ENCODE measurements at places on chromosomes 11 and 22.
A peak's percentile ranks its signal among the peaks of the same experiment; 100 is the strongest.

DNA sequence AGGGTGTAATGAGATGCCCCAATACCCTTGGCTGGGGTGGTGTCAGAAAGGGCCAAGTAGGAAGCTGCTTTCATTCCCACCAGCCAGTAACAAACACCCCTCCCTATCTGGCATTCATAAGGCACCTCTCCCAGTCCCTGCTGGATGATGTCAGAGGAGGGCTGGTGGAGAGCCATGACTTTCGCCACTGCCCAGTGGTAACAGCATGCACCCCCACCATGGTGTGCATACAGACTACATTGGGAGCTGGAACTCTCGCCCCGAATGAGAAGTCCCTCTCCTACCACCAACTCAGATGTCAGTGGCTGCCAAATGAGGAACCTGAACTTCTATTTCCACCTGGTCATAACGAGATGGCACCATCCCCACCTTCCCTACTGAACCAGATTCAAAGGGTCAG, 73.3 kb downstream of the SGSM3 start:
- DNase-seq, result no peak

DNA sequence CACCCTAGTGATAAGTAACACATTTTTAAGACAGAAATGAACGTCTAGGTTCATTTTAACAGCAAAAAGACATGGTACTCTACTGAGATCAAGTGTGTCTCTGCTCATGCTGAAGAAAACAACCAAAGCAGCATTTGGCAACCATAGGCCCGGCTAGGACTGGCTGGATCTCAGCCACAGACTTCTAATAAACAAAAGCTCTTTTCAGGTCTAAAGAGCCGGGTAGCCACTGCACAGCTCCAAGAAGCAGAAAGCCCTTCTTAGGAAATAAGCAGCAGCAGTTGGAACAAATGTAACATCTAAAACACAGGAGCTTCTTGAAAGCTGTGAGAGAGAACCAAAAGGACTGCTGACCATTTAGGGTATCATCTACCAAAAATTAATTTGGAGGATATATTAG, 37.6 kb downstream of the PITPNB start:
- DNase-seq, result no peak

GRCh38 chr22:37983860-37984791, at the start of gene SOX10:
TSS of gene SOX10 (minus strand) at chr22:37984555. CDS start at chr22:37983784, 771 bp downstream.
- DNase-seq, result no peak

DNA sequence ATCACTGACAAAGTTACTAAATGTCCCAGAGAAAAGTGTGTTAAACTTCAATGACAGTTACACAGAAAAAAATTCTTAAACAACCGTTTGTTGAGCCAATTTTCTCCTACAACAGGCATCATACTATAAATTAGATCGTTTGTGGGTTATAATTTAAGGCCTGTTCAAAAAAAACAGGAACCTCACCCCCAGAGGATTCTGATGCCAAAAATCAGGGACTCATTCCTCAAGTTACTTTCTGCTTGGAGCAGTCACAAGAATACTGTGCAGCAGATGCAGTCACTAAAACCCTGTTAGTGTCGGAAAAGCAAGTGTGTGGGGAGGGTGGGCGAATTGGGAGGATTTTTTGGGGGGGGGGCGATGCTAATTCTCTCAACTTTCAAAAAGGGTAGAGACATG, 657 bp downstream of the CWC15 start:
- no peak for DNase-seq

GRCh38 chr11:130070846-130071200, 1.1 kb downstream of the APLP2 start:
- DNase-seq, result no peak

- DNase-seq, result no peak
Measured at GRCh38 chr11:76193219-76193618, 13.1 kb downstream of the WNT11 start.

GRCh38 chr22:49785046-49785521, 42.6 kb downstream of the BRD1 start:
- DNase-seq, result no peak

DNA sequence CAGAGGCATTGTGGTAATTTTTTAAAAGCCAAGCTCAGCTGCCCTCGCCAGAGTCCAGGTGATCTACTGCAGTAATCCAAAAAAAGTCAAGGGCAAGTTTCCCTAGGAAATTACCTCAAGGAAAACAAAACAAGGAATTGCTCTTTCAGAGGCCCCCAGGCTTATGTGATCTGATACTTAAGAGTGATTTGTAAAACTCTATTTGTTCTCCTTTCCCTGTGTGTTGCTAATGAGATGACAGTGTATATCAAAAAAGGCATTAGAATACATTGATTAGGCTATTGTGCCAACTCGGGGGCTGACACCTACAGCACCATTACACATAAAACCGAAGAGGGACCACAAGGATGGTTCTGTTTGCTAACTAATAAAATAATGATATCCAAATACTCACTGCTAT, 44.5 kb upstream of the CHRM4 start:
- DNase-seq, result no peak

GRCh38 chr22:28998681-28999080, 63.0 kb downstream of the C22orf31 start:
- no peak for DNase-seq

DNA sequence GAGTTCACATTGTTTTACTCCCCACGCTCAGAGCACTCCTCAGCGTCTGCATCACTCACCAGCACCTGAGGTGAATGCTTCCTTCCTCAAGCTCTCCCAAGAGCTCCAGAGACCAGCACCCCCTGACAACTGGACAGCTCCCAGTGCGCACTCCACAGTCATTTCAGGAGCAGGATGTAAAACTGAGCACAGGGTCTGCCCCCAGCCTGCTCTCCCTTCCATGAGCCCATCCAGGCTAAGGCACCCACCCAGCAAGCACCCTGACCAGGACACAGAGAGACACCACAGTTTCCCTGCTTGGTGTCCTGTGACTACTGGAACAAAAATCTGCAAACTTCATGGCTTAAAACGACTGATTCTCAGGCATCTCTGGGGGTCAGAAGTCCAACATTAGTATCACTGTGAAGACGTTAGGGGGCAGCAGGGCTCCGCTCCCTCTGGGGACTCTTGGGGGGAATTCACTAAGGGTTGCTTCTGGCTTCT, 3.3 kb downstream of the SCGB1D2 start:
- DNase-seq, result no peak

GRCh38 chr11:94934846-94935245, 38.5 kb downstream of the CWC15 start:
- DNase-seq, result no peak

- no peak for DNase-seq
Measured at GRCh38 chr22:44392446-44392921, 79.7 kb upstream of the SHISAL1 start.

DNA sequence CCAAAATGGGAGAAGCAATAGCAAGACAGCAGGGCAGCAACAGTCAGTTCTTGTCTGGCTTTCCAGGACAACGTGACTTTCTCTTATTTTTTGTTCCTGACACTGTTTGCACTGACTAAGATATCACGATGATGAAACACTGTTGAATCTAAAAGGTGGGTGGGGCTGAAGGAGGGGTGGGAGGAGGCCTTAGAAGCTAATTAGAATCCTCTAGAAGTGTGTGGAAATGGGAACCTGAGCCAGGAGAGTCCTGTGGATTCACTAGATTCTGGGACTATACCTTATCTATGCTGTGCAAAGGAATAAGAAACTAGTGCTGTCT, 300.3 kb downstream of the ST3GAL4 start:
- no peak for DNase-seq

DNA sequence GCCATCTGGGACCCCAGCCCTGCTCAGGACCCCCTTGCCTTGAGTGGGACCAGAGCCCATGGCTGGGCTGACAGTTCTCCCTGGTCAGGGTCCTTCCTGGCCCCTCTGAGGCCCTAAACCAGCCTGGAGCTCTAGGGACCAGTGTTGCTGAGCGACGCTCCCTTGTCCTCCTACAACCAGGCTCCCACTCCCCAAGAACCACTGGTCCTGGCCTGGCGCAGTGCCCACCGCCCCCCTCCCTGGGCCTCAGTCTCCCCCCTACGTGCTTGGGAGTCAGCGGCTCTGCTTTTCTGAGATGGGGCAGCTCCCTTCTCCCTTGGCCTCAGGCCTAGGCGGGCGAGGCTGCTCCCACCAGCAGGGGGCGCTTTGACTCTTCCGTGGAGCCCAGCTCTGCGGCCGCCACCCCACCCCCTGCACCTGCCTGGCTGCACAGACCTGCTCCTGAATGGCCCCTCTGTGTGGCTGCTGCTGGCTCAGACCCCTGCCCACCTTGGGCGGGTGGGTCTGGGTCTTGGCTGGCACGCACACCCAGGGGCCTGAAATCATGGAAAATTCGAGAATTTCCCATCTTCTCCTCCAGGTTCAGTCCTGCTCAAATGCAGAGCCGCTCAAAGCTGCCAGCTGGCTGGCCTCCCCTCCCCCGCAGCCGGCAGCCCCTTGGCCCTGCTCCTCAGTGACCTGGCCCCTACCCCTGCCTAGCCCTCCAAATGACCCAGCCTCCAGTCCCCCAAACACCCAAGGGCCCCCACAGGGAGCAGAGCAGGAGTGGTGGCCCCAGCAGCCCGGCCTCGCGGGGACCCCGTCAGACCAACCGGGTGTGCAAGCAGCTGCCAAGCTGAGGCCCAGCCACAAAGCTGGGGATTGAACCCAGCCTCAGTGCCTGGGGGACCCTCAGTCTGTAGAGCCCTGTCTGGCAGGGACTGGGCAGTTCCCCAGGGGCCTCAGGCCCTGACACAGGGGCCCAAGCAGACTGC, 9.1 kb downstream of the PRR33 start:
- no peak for DNase-seq

- DNase-seq, result no peak
Measured at GRCh38 chr22:25404556-25404927, 159.9 kb upstream of the GRK3 start.

GRCh38 chr22:39080052-39080762, 3.1 kb downstream of the APOBEC3G start:
- no peak for DNase-seq

GRCh38 chr11:74427384-74427886, 29.2 kb upstream of the PGM2L1 start:
- no peak for DNase-seq

- no peak for DNase-seq
Measured at GRCh38 chr11:116167706-116168458, 604.9 kb downstream of the BUD13 start.

- DNase-seq, result peak; percentile 46
Measured at GRCh38 chr11:60924110-60924905, at the start of gene TMEM132A. TSS of gene TMEM132A (plus strand) at chr11:60924460. CDS start at chr11:60924634, 174 bp downstream.

GRCh38 chr22:17920992-17921650, 103.2 kb downstream of the MICAL3 start:
- no peak for DNase-seq

- no peak for DNase-seq
Measured at GRCh38 chr11:130223291-130223971, 63.8 kb downstream of the ST14 start.

DNA sequence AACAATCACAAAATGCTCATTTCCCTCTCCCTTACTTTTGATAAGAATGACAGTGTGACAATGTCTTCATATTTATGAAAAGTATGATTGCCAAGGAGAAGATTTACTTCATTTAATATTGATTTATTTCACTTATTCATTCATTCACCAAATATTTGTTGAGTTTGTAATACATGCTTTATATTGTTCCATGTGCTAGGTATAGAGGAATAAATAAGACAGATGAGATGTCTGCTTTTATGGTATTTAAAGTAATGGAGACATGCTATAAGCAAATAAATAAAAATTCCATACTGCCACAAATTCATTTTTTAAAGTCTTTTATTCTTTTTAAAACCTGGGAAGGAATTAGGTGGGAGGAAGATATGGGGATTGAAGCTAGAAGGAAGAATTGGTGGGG, 289.4 kb downstream of the GUCY1A2 start:
- no peak for DNase-seq

GRCh38 chr11:67996622-67997474, 7.0 kb downstream of the UNC93B1 start:
- no peak for DNase-seq

- peak; percentile 12 for DNase-seq
Measured at GRCh38 chr11:119584193-119585042, 144.6 kb downstream of the NECTIN1 start.

- DNase-seq, result no peak
Measured at GRCh38 chr11:110755941-110756340, 43.7 kb upstream of the ARHGAP20 start.

DNA sequence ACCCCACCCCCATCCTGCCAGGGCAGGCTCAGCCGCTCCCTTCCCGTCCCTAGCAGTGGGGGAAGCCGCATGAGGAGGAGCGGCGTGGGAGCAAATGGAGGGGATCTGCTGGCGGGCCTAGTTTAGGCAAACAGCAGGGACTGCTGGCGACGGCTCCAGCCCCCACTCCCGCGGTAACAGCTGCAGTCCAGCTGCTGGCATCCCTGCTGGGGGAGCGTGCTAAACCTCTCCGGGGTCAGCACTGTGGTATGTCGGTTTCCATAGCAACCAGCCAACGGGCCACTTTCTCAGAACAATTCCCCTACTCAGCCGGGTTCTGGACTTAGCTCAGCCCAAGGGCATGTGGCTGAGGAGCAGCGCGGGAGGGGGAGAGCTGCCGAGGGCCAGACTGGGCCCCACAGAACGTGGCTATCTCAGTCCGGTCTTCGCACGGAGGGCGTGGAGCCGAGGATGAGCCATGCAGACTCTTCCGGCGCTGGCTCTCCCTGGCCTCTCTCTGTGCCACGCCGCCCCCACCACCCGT, 98.8 kb downstream of the PKNOX2 start:
- no peak for DNase-seq

DNA sequence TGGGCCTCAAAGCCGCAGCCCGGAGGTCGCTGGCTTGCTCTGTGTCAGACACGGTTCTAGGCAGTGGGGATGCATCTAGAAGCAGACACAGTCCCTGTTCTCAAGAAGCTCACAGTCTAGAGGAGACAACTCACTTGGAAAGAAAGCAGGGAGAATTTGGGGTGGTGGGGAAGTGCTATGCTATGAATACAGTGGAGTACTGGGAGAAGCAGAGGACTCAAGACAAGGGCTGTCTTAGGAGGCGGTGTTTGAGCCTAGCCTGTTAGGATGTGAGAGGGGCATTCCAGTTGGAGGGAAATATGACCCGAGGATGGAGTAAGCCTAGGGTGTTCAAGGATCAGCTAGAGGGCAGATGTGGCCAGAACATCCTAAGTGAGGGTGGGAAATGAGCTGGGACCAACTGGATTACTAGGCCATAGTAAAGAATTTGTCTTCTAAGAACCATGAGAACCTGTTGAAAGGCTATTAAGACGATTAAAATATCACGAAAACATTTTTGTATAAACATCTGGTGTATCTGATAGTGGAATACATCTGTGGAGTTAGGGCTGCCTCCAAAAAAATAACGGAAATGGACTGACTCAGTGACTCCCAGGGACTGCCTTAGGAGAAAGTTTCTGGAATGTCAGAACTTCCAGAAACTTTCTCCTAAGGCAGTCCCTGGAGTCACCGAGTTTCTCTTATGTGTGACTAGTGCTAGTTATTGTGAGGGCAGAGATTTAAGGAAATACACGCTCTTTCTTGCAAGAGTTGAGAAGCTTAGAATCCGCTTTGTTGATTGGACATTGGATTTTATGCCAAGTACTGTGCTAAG, 1.1 kb upstream of the PITPNB start:
- no peak for DNase-seq

GRCh38 chr11:119000906-119001305, 3.0 kb downstream of the CENATAC start:
- no peak for DNase-seq

DNA sequence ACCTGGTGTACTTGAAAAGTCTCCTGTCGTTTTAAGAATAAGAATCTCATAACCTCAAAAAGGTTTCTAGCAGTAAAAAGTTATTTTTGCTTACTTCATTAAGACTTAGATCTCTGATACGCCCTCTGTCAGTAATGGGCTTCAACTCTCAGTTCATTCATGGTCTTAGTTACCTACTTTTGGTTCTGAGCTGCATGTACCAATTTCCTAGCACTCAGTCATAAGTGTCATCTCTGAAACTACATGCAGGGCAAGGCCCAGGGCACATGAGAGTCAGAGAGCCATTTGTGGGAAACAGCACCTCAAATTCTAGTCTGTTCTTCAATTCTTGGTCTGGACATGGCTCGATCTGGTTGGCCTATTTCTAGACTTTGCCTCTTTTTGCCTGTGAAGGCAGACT, 838.4 kb downstream of the FAM181B start:
- DNase-seq, result no peak
